ENCODE measurements at places on chromosomes 7 and 10.

GRCh38 chr10:47031211-47031900 is 120.1 kb downstream of the PTPN20 start:
- no peak for DNase-seq

DNA sequence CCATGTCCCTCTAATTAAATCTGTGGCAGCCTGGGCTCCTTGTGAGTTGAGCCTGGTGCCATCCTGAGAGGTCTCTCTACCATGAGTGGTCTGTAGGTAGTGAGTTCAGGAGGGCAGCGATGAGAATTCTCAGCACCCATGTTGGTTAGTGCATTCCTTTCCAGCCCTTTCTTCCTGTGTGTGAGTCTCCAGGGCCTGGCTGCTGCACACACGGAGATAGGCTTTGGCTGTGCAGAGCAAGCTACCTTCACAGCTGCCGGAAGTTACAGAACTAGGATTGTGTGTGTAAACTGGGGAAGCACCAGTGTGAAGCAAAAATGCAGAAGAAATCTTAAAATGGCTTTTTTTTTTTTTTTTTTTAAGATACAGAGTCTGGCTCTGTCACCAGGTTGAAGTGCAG is 358.6 kb downstream of the PAXIP1 start:
- no peak for DNase-seq

- DNase-seq = no peak
Observed at GRCh38 chr7:28544453-28545117, 132.3 kb downstream of the CREB5 start.

GRCh38 chr7:115914951-115915350 is 115.6 kb downstream of the TFEC start:
- DNase-seq = no peak

DNA sequence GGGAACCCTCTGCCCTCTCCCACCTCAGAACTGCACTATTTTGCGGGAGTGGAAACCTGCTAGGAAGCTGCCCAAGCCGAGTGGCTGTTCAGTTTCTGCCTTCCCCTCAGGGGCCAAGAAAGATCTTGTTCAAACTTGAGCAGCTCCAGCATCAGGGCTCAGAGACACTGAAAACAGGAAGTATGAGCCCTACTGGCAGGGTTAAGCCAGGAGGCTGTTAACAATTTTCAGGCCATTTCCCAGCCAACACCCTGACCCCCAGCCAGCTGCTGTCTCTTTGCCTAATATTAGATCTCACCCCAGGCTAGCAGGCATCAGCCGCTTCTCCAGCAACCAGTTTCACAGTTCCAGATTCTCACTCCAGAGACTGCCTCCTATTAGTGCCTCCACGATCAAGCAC is 9.2 kb downstream of the PLAU start:
- DNase-seq = no peak

GRCh38 chr7:112058686-112059085 is 147.5 kb downstream of the DOCK4 start:
- no peak for DNase-seq

GRCh38 chr10:29323367-29323766 is 34.5 kb downstream of the LYZL1 start:
- DNase-seq = no peak

DNA sequence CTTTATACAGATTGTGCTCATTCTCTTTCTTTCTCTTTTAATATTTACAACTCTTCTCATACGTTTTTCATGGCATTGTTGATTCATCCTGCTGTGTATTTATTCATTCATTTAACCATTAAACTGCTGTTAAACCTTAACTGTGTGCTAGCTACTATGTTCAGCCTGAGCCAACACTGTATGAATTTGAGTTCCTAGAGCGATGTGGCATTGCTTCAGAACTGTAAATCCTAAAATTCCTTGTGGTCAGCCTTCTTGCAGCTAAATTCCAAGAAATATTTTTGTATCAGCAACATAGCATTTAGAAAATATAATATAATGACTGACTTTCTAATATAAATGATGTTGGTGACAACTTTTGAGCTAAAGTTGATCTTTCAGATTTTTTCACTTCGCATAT is 184.7 kb upstream of the FZD1 start:
- DNase-seq = no peak

- DNase-seq = no peak
Observed at GRCh38 chr7:280461-280860, 9.5 kb upstream of the FOXL3 start.

- DNase-seq = no peak
Observed at GRCh38 chr10:94225589-94225988, 137.2 kb downstream of the NOC3L start.

GRCh38 chr10:13917791-13918190 is 331.0 kb downstream of the PRPF18 start:
- DNase-seq = no peak

- no peak for DNase-seq
Observed at GRCh38 chr7:51289623-51290303, 26.8 kb downstream of the COBL start.

DNA sequence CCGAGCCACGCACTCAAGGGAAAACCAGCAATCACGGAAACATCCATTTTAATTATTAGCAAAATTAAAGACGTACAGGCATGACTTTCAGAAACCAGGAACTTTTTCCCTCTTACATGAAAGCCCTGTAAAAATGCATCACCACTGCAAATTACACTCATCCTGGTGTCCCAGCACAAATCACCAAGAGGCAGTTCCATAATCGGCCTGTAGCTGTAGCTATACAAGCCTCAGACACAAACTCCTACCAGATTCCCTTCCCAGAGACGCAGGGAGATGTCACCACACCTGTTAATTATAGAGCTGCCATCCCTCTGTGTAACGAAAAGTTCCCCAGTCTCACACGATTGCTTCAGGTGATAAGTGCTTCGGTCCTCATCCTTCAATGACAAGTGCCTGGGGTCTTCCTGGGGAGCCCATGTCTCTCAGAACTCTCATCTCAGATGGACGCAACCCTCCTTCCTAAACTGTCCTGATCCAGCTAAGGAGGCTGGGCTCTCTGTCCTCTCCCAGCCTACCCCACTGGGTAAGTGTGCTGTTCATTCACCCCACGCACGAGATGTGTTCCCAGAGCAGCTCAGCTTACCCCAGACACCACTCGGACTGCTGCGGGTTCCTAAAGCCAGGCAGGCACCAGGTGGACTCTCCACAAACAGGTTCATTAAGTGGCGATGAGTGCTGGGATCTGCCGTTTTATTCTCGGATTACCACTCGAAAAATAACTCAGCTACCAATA is 5.9 kb downstream of the FGFR2 start:
- DNase-seq = no peak

GRCh38 chr10:2874963-2875362 is 192.4 kb upstream of the PFKP start:
- DNase-seq = no peak

DNA sequence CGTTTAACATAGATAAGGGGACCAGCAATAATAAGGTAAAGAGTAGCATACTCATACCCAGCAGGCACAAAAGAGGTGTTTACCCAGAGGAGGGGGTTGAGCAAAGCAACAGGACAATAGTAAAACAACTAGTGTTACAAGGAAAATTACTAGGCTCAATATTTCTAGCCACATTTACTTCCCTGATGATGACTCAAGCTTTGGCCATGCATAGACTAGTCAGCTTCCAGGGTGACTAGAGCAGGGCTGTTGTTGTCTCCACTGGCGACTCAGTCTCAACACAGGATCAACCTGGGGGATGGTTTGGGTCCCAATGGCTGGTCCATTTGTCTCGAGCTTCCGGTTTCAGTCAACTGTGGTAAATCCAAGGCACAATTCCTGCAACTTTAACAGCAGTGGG is 217.7 kb upstream of the KCND2 start:
- DNase-seq = no peak

GRCh38 chr7:132406039-132406438 is 170.2 kb downstream of the PLXNA4 start:
- no peak for DNase-seq

GRCh38 chr10:68721673-68722335 is 765 bp downstream of the CCAR1 start:
- no peak for DNase-seq

DNA sequence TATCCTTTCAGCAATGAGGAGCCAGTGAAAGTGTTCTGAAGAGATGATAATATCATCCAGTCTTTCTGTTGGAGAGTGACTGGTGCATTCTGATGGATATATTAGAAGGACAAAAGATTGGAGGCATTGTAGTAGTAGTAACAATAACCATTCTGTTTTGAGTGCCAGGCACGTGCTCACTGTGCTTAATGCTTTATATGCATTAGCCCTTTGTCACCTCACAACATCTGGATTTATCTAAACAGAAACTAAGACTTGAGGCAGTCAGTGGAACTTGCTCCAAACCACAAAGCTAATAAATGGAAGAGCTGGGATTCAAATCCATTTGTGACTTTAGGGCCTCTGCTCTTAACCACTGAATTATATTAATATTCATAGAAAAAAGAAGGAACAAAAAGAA is 84.5 kb upstream of the OIT3 start:
- DNase-seq = no peak

GRCh38 chr10:58330431-58330830 is 4.4 kb upstream of the UBE2D1 start:
- no peak for DNase-seq

DNA sequence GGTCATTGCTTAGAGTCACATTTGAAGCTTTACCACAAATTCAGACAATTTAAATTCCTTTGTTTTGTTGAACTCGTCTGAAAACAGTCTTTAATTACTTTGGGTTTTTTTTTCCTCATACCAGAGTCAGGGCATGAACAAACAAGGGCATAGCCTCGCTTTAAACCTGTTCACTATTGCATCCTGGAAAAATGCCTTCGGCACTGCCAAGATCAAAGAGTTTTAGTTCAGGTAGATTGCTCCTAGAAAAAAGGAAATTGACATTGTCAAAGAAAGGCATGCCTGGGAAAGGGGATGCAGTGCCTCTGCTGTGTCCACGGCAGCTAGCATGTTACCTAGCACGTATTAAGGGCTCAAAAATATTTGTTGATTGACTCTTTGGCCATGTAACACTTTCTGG is 235.1 kb downstream of the ARHGAP21 start:
- no peak for DNase-seq

DNA sequence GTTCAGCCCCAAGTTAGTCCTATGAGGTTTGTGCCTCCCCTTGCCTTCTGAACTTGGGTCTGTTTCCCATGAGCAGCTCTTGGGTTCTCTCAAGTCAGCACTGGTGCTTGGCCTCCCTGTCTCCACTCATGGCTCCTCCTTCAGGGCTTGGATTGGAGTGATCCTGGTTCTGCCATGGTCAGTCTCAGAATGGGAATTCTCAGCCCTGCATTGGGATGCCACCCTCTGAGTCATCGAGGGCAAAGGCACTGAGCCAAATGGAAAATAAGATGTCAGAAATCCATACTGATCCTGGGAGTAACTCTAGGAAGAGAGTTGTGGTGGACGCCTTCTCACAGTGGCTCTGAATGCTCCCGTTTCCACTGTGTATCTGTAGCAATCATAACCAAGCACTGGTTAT is 233.4 kb upstream of the HABP2 start:
- DNase-seq = no peak

- no peak for DNase-seq
Observed at GRCh38 chr10:82757397-82757796, 882.4 kb downstream of the NRG3 start.

DNA sequence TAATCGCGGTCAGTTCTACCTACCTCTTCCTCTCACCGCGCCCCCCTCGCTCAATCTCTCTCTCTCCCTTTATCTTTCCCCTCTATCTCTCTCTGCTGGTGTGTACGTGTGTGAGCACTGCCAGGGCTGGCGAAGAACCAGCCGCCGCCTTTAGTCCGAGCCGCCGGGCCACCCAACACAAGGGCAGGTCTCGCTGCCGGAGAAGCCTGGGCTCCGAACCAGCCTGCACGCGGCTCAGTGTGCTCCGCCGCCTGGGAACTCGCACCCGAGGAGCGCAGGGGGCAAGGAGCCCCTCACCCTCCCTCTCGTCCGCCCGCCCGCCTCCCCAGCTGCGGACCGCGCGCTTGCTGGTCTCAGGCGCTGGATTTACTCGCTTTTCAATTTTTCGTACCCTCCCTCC is 1.7 kb downstream of the NXPH1 start:
- DNase-seq = no peak

- no peak for DNase-seq
Observed at GRCh38 chr10:102764470-102765161, 20.9 kb downstream of the WBP1L start.

- no peak for DNase-seq
Observed at GRCh38 chr7:80942261-80943041, 23.6 kb upstream of the SEMA3C start.

DNA sequence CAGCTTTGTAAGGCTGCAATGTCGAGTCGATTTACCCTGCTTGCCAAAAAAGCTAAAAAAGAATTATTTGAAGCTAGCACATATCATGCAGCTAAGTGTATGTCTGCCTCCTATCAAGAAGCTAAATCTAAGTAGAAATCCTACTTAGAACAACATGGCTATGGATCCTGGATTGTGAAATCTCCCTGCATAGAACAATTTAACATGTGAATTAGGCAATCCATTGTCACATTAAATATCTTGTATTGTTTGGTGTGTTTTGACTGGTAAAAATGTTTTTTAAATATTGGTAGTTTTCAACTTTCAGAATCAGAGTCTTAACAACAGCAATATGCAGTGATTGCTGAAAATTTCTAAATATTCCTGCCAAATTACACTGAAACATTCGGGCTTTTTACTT is 73.3 kb downstream of the SKIDA1 start:
- DNase-seq = no peak

GRCh38 chr10:24519950-24520349 is 203.7 kb downstream of the ARHGAP21 start:
- DNase-seq = no peak

DNA sequence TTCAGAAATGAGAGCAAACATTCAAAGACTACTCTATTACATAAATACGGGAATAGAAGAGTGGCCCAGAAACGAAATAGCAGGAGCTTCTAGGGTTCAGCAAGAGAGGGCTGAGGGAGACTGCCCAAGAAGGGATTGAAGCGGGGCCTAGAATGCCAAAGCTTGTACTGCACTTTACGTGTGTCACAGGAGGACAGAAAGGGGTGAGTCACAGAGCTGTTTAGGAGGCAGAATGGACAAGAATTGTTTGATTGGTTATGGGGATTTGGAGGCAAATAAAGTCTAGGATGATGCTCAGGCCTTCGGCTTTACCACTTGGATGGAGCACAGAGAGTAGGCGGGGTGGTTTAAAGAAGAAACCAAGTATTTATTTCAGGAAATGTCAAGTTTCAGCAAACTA is 11.3 kb upstream of the FXYD4 start:
- DNase-seq = no peak

DNA sequence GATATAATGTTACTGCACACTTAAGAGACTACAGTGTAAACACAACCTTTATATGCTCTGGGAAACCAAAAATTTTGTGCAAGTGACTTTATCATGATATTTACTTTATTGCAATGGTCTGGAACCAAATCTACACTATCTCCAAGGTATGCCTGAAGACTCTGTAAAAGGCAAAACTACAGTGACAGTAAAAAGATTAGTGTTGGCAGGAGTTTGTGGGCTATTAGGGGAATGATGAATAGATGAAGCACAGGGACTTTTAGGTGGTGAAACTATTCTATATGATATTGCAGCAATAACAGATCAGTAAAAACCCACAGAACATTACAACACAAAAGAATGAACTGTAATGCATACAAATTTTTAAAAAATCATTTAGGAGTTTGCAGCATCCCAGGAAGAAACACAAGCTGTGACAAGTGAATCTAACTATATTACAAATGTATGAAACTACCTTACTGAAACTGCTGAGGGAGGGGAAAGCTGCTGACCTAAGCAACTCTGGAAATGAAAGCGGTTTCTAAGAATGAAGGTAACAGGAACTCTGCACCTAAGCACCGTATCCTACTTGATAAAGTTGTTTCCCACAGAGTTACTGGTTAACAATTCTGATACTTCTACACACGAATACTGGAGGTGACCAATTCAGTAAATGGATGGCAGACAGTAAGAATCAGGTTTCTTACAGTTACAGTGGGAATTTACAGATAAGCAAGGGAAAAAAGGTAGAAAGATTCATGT is 82.6 kb downstream of the ATE1 start:
- DNase-seq = no peak

All from stimulated activated CD8-positive, alpha-beta memory T cell treated with anti-CD3 and anti-CD28 coated beads, Interleukin-4, amount 100 ng/mL, for 24 hours (primary cell).